CD4-positive, alpha-beta T cell treated with Interleukin-10 for 1 hour (primary cell): ENCODE measurements at places on chromosomes 4 and X.

DNA sequence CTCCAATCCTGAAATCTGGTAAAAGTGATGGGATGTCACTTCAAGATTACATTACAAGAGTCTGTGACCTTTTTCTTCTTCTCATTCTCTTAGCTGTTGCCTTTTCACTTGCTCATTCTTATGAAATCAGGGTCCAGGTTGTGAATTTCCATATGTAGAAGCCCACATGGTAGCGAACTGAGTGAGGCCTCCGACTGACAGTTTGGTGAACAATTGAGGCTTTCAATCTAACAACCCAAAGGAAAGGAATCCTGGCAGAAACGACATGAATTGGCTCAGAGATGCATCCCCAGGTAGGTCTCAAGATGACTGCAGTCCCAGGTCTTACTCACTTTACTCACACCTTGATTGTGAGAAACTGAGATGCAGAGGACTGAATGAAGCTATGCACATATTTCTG is 203.4 kb upstream of the FAT4 start:
- DNase-seq = no peak

GRCh38 chr4:111494971-111495370 is 650.3 kb upstream of the FAM241A start:
- DNase-seq = no peak

- DNase-seq = no peak
Measured at GRCh38 chr4:147307896-147308674, 172.8 kb upstream of the EDNRA start.

DNA sequence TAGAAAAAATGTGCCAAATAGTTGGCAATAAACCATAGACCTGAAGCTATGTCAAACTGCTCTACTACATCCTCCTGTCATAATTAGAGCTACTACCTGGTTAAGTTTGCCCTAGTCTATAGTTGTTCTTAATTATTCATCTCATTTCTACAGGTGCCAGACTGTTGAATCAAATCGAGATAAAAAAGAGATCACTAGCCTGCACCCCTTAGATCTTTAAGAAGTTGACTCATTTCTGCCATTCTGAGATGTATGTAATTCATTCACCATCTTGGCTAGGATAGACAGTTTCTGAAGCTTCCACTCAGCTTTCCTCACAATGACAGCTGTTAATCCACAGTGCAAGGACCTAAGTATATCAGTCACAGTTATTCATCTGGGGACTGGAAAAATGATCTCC is 452.1 kb upstream of the BOD1L1 start:
- no peak for DNase-seq

GRCh38 chr4:133147921-133148689 is 989 bp upstream of the PCDH10 start:
- DNase-seq = no peak

DNA sequence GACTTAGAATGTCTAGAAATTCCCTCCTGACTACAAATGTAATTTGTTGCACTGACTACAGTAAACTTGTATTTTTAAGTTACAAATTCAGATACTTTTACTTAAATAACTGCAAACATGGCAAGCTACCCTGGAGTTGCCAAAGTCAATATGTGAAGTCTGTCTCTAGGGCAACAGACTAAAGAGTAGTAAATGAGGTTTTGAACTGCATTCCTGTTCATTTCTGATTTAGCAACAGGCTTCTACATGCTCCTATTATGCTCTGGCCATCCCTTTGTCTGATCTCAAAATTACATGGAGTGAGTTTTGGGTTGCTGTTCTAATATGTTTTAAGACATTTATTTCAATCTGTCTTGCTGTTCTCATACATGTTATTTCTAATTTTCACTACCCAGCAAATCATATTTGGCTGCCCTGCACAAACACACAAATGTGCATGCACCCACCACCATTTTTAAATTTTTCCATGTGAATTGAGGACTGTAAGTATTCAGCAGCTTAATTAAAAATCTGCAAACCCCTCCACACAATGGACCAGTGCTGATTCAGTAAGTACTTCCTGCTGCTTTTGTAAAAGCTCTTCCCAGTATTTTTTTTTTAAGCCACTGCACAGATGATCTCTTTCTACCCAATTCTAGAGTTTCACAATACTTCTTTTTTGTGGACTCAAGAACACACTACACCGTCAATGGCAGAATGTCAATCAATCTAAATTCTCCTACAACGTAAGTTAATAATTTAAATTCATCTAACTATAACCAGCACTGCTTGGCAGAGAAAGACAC is 26.7 kb downstream of the SH3RF1 start:
- no peak for DNase-seq

DNA sequence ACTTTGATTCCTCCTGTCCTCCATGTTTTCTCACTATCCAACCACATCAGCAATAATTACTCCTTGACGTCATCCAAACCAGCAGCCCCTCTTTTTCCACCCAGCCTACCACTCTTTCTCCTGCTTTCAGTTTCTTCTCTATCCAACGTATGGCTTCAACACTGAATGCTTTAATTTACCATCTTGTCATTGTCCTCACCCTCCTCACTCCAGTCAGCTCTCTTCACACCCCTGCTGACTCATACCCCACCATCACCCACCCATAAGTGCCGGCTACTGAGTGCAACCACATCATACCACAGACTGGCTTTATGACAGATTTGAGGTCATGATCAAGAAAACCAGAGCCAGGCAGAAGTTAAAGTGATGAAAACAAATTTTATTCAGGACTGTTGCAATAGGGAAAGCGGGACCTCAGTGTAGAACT is 9.8 kb upstream of the ANXA5 start:
- DNase-seq = peak; percentile 57

DNA sequence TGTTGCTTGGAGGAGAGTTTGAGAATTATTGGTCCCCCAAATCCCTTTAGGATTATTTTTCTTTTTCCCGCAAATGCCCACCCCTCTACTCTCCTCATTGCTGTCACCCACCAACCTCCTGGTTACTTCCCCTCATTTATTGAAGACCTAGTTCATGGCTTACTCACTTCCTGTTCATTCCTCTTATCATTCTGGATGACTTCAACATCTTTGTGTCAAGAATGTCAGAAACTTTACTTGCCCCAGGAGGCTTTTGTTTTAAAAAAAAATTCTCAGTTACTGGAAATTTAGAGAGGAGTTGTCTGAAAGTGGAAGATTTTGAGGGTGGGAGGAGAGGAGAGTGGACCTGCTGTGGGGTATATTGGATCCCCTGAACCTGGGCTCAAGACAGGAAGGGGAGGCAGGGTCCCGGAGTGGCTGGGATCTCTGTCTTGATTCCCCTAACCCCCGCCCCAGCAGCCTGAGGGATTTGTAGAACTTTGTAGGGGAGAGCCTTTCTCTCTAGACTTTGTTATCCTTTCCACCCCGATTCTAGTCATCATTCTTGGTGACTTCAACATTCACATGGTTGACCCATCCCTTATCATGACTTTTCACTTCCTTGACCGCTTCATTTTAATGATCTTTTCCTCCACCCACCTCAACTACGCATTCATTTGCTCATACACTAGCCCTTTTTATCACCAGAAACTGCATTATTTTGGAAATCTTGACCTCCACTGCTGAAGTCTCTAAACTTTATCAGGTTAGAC is 69.9 kb upstream of the ESX1 start:
- no peak for DNase-seq

DNA sequence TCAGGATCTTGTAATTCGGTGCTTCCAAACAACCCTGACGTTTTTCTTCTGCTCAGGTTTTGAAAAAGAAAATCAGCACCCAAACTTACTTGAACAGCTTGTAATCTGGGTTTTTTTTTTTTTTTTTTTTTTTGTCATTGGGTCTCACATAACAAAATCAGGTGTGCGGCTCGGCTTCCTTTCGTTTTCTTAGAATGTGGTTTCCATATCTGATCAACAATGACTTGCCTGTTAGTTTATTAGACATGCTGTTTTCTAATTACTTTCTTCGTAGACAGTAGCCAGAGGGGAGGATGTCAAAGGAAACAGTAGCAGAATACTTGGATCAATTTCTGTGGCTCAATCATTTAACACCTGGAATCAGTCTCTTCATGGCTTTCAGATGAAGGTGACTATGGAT is 890 bp upstream of the FREM3 start:
- peak; percentile 20 for DNase-seq
